Stimulated activated CD4-positive, alpha-beta T cell treated with anti-CD3 and anti-CD28 coated beads, Interleukin-12 subunit alpha, Interleukin-12 subunit beta, amount 100 ng/mL, for 24 hours (primary cell): ENCODE measurements at places on chromosomes 5 and 9.

DNA sequence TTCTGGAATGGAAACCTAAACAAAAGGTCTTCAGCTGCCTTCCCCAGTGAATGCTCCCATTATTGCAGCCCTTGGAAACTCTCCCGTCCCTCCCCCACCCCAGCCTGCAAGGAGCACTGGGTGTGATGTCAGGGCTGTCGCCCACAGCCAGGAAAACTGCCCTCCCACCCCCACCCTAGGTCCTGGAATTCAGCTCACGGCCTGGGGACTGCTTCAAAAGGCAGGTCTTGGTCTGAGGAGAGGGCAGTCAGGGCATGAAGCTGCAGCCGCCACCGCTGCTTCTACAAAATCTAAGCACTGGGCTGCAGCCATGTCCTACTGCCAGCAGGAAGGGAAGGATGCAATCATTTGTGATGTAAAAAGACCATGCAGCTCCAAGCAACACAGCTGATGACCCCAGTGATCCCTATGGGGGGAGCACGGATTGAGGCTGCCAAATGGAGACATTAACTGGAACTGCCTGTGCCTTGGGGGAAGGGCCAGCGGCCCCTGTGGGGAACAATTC, 11.4 kb downstream of the GRHPR start:
- DNase-seq = no peak

DNA sequence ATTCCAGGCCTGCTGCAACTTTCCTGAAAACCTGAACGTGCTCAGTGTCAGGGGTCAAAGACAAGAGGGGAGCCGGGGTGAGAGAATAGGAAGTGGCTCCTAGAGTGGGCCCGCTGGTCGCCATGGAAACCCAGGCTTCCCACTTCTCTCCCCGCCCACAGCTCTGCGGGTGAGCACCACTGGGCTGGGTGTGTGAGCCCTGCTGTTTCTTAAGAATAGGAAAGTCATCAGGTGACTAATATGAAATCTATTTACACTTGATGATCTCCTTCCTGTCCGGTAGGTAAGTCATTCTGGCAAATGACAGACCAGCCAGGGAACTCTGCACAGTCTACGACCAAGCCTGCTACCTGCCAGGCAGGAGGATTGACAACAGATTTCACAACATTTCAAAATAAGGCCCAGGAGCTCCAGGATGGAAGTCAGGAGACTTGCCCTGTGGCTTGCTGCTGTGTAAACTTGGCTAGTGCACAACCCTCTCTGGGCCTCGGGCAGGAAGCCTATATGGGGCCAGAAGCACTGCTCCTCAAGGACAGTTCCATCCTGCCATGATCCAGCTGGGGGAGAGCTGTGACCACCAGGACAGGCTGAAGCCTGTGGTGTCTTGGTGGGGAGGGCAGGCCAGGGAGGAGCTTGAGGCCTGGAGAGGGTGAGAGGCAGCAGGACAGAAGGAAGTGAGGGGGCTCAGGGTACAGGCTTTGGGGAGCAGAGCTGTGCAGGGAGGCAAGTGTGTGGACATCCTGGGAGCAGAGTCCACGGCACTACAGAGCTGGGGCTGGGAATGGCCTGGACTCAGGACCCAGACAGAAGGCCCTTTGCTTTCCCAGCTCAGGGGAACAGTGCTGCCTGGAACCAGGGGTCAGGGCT, 60.6 kb downstream of the SHB start:
- peak; percentile 7 for DNase-seq

GRCh38 chr9:131500939-131501541, 1.7 kb upstream of the POMT1 start:
- peak; percentile 38 for DNase-seq

- DNase-seq = no peak
Observed at GRCh38 chr5:24385617-24386016, 259.2 kb downstream of the CDH10 start.

DNA sequence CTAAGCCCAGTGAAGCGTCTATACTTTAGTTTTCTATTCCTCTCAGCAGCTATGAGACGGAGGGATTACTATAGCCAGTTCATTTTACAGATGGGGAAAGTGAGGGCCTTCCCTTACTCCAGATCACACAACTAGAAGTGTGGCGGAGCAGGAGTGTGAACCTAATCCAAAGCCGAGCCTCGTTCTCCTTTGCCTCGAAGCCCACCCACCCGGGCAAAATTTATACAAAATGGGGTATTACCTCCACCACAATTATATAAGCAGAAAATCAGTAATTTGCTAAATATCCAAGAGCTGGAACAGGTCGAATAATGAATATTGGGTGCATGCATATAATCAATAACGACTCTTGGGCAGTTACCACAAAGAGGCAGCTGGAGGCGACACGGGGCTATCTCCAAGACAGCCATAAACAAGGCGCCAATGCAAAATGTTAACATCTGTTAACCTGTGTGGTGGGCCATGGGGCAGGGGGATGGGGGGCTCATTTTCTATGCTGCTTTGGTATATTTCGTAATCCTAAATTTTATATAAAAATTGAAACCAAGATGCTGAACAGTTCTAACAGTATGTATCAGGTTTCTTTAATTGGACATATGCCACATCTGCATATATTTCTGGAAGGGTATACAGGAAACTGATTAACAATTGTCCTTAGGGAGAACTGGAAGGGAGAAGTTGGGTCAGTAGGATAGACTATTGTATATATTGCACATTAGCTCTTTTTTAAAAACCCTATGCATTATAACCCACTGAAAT, 1.2 kb upstream of the RNF44 start:
- DNase-seq = no peak

- no peak for DNase-seq
Observed at GRCh38 chr9:86300701-86301100, 18.4 kb upstream of the ISCA1 start.

DNA sequence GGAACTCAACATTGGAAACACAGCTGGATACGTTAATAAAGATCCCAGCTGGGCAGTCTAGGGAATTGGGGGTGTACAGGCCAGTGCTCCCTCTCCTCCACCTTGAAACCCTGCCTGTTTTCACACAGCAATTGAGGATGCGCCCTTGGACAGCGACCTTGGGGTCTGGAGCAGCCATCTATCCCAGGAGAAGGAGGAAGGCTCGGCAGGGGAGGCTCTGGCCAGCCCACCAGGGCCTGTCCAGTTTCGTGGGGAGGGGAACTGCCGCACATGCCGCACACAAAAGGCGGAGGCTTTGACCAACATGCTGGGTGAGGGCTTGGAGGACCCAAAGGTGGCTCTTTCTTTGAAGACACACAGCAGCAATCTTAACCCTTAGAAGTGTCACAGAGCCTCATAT, 1.4 kb downstream of the COL23A1 start:
- no peak for DNase-seq

DNA sequence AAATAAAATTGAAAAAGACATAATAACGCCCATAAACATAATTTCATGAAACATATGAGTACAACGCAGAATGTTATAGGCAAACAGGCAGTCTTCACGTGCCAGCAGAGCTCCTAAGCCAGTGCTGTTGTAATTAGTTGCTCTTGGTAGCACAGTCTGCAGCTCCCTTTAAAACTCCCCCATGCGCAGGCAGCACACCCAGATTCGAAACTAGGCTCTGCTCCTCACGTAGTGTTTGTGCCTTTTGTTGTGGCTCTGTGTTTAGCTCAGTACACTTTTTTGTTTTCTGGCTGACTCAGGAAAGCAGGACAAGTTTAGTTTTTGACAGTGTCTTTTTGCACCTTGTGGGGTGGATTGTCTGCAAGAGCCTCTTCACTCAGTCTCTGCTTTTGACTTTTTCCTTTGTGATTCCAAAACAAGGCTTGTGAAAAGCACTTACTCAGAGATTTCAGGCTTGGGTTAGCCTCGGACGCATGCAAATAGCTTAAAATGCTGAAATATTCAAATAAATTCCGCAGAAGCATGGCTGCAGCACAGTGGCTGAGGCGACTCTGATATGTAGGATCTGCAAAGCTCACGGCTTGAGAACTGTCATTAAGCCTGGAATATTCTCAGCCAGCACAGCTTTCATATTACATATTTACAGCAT, 113.6 kb downstream of the IRX1 start:
- DNase-seq = no peak

GRCh38 chr9:99720455-99721050, 101.1 kb upstream of the NR4A3 start:
- DNase-seq = no peak

DNA sequence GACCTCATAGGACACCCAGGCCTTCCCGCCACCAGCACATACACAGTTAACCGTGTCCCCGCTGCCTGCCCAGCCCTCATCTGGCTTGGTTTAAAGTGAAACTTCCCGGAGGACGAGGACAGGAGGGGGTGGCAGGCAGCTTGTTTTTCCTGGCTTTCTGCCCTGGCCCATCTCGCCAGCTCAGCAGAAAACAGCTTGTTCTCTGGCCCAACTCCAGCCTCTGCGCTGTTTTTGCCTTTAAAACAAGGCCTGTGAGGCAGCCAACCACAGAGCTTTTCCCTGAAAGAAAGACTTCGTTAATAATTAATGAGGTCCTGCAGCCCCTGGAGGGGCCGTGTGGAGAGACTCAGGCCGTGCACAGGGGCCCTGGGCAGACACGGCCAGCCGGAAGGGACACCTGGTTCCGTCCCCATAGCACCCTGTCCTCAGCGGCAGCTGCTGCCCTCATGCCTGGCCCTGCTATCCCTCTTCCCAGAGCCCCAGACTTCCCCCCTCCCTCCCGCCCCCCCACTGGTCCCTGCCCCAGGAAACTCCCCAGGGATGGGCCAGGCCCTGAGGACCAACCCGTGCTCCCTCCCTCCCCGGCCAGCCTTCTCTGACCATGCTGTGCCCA, 108.7 kb downstream of the RXRA start:
- DNase-seq = no peak

DNA sequence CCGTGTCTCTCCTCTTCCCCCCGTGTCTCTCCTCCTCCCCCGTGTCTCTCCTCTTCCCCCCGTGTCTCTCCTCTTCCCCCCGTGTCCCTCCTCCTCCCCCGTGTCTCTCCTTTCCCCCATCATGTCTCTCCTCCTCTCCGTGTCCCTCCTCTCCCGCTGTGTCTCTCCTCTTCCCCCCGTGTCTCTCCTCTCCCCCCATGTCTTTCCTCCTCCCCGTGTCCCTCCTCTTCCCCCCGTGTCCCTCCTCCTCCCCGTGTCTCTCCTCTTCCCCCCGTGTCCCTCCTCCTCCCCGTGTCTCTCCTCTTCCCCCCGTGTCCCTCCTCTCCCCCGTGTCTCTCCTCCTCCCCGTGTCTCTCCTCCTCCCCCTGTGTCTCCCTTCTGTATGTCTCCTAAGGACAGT, 12.8 kb upstream of the RNU6ATAC start:
- no peak for DNase-seq

- no peak for DNase-seq
Observed at GRCh38 chr9:3931996-3932906, 367.6 kb downstream of the GLIS3 start.
